ENCODE measurements at places on chromosomes 11 and 22.

GRCh38 chr11:71474141-71474770 is 21.3 kb downstream of the NADSYN1 start:
- no peak for DNase-seq

GRCh38 chr22:50438305-50439275 is 36.2 kb downstream of the SBF1 start:
- no peak for DNase-seq

DNA sequence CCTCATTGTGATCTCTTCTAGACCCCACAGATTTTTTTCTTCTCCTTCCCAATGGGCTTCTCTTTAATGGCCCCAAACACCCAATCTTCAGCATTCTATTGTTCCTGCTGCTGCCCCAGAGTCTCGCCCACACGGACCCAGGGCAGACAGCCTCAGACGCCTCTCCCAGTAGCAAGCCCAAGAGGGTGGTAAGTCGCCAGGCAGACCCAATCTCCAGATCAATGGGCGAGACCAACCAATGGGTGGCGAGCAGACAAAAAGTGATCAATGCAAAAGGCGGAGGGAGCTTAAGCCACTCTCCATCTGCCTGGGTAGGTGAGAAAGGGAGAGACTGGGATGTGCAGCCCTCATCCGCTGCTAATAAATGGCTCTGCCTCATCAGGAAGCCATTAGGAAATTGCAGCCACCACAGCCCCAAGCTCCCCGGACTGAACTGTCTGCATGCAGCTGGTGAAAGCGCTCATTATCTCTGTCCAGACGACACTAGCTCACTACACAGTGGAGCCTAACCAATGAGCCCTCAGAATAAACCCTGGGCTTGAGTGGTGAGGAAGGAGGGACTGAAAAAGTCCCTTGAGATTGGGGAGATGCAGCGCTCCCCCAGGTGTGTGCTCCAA is 81.8 kb downstream of the ETS1 start:
- no peak for DNase-seq

- no peak for DNase-seq
These were observed 81.9 kb upstream of the RCN1 start for GRCh38 chr11:32008880-32009551.

- DNase-seq: no peak
These were observed 68.7 kb upstream of the NECTIN1 start for GRCh38 chr11:119797736-119798135.

DNA sequence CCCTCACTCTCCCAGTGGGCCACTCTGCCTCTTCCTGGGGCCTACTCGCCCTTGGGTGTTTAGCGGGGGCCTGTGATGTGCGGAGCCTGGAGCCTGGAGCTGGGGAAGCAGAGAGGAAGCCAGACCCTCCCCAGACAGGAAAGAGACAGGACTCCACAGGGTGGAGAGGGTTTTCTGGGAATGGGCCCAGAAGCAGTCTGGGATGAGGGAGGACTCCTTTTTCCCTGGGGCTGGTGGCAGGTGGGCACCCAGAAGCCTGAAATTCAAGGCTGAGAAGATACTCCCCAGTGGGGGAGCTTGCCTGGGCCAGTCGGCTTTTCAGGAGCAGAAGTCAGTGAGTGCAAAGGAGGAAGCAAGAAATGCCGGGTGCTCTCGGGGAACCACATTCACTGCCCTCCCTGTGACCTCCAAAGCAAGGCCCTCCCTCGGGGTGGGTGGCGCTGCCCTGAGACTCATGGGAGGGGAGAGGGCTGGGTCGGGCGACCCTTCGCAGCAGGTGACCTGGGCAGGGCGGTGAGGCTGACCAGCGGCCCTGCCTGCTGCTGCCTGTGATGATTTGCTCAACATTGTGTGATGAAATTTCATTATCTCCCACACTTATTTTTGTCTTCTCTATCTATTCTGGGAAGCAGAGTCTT is 1377.4 kb downstream of the BRD1 start:
- no peak for DNase-seq

DNA sequence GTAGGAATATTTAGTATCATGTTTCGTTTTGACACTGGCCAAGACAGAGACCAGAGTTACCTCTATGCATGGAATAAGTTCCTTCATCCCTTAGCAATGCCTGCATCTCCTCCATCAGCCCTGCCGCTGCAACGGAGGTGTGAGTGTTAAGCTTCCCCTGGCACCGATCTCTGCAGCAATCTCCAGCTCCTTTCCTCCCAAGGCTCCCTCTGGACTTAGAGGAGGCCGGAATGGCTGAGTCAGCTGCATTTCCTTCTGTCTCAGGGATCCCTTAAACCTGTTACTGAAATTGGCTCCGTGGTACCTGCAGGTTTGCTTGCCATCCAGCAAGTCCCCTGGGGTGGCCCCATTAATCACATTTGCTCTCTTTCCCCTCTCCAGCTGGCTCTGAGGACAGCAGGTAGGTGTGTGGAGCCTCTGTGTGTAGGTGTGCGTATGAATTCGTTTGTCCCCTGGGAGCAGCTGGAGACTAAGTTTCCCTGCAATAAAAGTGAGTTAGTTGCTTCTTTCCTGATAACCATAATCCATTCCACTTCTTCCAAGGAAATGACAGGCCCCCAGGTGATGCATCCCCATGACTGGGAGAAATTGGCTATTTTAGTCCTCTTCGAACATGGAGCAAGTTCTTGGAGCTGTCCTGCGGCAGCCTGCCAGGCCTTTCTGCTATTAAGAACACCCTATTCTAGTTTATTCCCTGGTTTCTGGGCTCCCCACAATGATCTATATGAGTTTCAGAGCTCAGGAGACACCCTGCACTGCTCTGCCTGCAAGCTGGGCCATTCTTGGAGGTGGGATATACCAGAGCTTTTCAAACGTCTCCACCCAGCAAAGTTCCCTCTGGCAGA is 457.2 kb upstream of the CADM1 start:
- no peak for DNase-seq

DNA sequence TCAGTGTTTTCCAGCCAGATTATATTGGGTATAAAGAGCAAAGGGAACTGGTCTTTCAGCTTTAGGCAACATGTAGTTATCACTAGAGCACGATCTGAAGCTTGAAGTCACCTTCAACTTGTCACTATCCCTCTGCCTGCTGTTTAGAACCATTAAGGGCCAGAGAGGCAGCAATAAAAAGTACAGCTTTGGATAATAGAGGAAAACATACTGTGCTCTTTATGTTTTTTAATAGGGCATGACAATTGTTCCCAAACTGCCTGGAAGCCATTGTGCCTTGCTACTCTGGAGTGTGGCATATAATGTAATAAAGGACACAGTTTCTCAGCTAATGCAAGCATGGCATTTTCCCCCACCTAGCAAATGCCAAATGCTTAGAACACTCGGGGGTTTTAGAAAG is 1912.0 kb upstream of the RAG2 start:
- no peak for DNase-seq

- DNase-seq: no peak
These were observed 32.3 kb downstream of the PISD start for GRCh38 chr22:31629741-31630184.

DNA sequence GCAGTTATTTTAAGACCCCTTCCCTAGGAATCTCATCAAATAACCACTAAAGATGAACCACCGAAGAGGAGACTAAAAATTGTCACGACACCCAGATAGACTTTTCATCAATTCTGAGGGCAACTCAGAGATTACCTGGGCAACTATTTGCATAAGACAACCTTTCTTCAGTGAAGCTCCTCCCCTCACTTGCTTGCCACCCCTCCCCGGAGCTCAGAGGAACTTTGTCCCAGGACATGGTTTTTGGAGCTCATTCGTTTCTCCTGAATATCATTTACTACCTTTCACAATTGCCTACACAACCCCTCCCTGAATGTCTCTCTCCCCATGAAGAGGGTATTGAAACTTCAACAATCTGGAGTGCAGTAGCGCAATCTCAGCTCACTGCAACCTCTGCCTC is 3.9 kb downstream of the AGBL2 start:
- no peak for DNase-seq

GRCh38 chr11:74818283-74818946 is 69.8 kb downstream of the RNF169 start:
- no peak for DNase-seq

GRCh38 chr11:34044664-34045485 is 6.7 kb upstream of the CAPRIN1 start:
- DNase-seq: no peak

DNA sequence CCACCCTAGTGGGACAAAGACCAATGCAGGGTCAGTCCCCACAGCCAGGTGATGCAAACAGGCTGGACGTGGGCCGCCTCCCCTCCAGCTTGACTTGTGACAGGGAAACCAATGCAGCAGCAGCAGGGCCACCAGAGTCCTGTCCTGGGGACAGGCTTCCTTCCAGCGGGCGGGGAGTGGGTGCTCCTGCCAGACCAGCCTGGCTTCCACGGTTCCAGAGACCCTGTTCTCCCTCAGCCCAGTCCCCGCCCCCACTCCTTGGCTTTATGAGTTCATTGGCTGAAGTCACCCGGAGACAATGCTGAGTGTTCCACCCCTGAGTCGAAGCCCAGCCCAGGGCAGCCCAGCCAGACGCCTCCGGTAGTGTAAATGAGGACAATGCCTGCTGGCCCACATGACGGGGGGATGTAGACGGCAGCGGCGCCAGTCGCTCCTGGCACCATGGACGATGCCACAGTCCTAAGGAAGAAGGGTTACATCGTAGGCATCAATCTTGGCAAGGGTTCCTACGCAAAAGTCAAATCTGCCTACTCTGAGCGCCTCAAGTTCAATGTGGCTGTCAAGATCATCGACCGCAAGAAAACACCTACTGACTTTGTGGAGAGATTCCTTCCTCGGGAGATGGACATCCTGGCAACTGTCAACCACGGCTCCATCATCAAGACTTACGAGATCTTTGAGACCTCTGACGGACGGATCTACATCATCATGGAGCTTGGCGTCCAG is at the start of gene TSSK2:
Gene TSSK2 (plus strand): TSS at position 350 of the 726 bp plus-strand sequence. CDS start 92 bp downstream, at position 442.
- no peak for DNase-seq

DNA sequence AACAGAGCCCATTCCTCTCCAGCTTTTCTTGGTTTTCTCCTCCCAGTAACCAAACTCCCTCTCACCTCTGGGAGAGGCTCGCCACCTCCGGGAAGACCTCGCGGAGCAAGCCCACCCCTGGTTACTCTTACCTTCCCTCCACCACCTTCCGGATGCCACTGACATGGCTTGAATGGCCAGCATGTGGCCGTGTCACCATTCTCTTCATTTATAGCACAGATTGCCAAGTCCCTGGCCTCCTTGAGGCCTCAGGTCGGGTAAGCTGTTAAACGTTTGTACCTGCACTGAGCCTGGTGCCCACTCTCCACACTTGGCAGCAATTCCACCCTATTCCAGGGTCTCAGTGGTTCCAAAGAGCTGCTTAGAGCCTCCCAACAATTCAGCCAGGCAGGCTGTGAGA is 8.0 kb upstream of the FXYD2 start:
- DNase-seq: no peak
